HFFc6 (cell line): ENCODE measurements at places on chromosomes 7 and 10. TPM values are rescaled to one million over a fixed set of nuclear protein-coding genes. Genes with fewer than 3 reads are reported as not detected.

The ZNF853 gene
- 0.07 TPM in 1 of 3 replicates, not detected in the others for total RNA-seq

The CAV2 gene
- 171 to 229 TPM (median 219 TPM) in 3 replicates for total RNA-seq

The TFPI2 gene
- 39.7 to 89.9 TPM (median 53.1 TPM) in 3 replicates for total RNA-seq

- peaks cover 4% of the 10 kb centered on the region for H3K27me3 ChIP-seq
- DNase-seq = no peak
- no peak within 1 kb of the TSS for H3K27ac ChIP-seq
- peaks cover 4% of the 10 kb centered on the region; the same call in 1 of the 2 replicates for H3K4me1 ChIP-seq
- peak within 1 kb of the TSS; percentile 3; the same call in 1 of the 2 replicates for H3K4me3 ChIP-seq
Observed at GRCh38 chr7:95396136-95397032, at the start of gene PON3. Gene PON3, minus strand, starts transcription at chr7:95396375. Its CDS starts 25 bp downstream, at chr7:95396350.

DNA sequence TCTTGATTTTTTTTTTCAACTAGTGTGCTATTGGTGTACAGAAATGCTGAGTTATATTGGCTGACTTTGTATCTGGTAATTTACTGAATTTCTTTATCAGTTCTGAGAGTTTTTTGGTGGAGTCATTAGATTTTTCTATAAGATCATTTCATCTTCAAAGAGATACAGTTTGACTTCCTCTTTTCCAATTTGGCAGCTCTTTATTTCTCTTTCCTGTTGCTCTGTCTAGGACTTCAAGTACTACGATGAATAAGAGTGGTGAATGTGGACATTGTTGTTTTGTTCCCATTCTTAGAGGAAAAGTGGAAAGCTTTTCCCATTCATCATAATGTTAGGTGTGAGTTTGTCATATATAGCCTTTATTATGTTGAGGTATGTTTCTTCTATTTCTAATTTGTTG lies 50.2 kb downstream of the LOXL4 start:
- H3K4me1 ChIP-seq = 0 out of 2 replicates have a peak, but pooled peaks cover 11% of the 10 kb centered on the region
- no peak for DNase-seq
- H3K27me3 ChIP-seq = no peaks in the 10 kb centered on the region; the same call in 1 of the 2 replicates
- no peak overlapping the region for H3K27ac ChIP-seq

- no peak overlapping the region for H3K27ac ChIP-seq
- no peak for DNase-seq
- no peaks in the 10 kb centered on the region for H3K36me3 ChIP-seq
- H3K27me3 ChIP-seq = peaks cover 7% of the 10 kb centered on the region
Observed at GRCh38 chr10:12875100-12875499, 126.4 kb downstream of the CCDC3 start.

- H3K4me1 ChIP-seq = peaks cover 41% of the 10 kb centered on the region
- H3K36me3 ChIP-seq = peaks cover 19% of the 10 kb centered on the region
- peak; percentile 84 for DNase-seq
- H3K4me3 ChIP-seq = peak overlapping the region; percentile 53; the same call in 1 of the 2 replicates
Observed at GRCh38 chr10:99827936-99828335, 45.5 kb downstream of the ABCC2 start.

DNA sequence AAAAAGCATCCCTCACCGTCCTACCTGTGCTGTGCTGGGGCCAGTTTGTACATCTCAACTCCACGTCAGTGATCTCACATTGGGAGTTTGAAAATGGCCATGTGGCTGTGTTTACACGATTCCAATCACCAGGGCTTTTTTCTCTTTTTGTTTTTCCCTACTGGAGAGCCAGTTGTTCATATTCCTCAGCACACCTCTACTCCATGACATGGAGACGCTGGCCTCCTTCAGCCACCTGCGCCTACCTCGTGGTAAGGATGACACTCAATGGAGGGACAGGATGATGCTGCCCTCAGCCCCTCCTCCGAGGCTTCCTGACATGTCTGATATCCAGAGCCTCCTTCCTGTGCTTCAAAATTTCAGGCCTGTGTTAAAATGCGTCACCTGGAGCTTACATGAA lies 10.3 kb downstream of the CLRN3 start:
- no peak overlapping the region for H3K27ac ChIP-seq
- no peaks in the 10 kb centered on the region for H3K4me1 ChIP-seq
- no peaks in the 10 kb centered on the region; the same call in 1 of the 2 replicates for H3K27me3 ChIP-seq
- H3K36me3 ChIP-seq = no peaks in the 10 kb centered on the region
- H3K4me3 ChIP-seq = no peak overlapping the region

DNA sequence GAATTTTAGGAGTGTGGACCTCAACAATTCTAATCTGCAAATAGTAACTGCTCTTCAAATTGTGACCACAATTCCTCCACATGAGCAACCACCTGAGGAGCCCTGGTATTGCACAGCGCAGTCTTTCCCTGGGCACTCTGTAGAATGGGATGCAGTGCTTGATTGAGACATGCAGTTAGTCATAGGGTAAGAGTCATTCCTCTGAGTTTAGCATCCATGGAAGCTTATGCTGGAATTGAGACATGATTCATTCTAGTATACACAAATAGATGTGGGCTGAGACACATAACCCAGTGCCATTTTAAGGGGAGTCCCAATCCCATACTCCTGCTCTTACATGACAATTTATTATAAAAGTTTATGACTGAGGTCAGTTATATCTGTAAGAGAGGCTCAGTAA lies 582.3 kb upstream of the CNTNAP2 start:
- H3K27ac ChIP-seq = no peak overlapping the region
- no peaks in the 10 kb centered on the region for H3K4me1 ChIP-seq
- no peak for DNase-seq
- H3K4me3 ChIP-seq = no peak overlapping the region
- no peaks in the 10 kb centered on the region; the same call in 1 of the 2 replicates for H3K27me3 ChIP-seq

DNA sequence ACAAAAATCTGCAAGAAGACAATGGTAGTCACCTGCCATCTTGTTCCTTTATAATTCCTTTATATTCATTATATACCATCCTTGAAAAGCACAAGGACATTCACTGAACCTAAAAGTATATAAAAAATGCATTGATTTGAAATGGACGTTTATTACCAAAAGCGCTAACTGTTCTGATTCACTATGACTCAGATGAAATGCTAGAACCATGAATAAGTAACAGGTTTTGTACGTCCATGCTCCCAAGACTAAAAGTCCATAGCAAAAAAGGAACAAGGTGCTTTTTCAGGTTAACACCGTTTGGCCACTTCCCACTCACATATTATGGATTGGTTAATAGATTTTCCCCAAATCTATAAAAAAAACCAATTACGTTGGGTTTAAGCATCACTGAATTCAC lies 109.4 kb downstream of the PPP1R17 start:
- no peaks in the 10 kb centered on the region; the same call in 1 of the 2 replicates for H3K4me1 ChIP-seq
- no peaks in the 10 kb centered on the region for H3K36me3 ChIP-seq
- no peaks in the 10 kb centered on the region for H3K27me3 ChIP-seq
- no peak overlapping the region for H3K4me3 ChIP-seq

DNA sequence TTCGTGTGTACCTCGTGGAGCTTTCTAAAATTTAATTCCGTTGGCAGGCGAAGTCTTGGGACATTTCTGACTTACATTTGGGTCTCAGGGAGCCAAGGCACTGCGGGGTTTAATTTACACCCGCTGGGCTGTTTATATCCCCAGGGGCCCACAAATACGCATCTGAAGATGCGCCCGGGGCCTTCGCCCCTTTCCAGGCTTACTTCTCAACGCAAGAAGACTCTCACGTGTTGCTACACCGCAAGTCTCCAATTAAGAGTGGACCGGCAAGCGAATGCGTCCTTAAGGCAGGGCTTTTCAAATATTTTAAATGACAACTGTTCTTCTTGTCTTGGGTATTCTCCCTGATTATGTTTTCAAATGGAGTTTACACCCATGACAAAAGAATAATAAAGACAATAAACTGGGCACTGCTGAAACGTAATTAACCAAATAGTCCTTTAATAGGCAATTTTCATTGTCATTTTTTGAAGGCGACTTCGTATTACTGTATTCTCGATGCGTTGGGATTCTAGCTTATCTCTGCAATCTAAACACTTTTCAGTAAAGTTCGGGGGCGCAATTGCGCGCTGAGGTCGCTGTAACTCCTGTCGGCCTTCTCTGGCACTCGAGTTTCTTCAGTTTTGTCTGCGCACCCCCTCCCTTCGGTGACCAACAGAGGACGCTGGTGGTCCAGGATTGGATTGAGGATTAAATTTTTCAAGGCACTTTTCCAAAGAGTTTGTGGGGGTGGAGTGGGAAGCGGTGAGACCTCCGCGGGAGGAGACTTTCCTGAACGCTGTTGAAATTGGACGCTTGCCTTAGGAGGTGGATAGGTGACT lies 837 bp upstream of the IGFBP3 start:
- peaks cover 71% of the 10 kb centered on the region for H3K4me1 ChIP-seq
- peak; percentile 68 for DNase-seq
- H3K27ac ChIP-seq = peak overlapping the region; percentile 53
- peaks cover 9% of the 10 kb centered on the region; the same call in 1 of the 2 replicates for H3K36me3 ChIP-seq
- H3K4me3 ChIP-seq = peak overlapping the region; percentile 86

- no peaks in the 10 kb centered on the region for H3K36me3 ChIP-seq
- H3K27me3 ChIP-seq = peaks cover 26% of the 10 kb centered on the region
- no peak overlapping the region for H3K27ac ChIP-seq
- DNase-seq = no peak
- H3K4me1 ChIP-seq = peaks cover 7% of the 10 kb centered on the region; the same call in 1 of the 2 replicates
Observed at GRCh38 chr10:28403090-28403489, 100.2 kb upstream of the MPP7 start.

DNA sequence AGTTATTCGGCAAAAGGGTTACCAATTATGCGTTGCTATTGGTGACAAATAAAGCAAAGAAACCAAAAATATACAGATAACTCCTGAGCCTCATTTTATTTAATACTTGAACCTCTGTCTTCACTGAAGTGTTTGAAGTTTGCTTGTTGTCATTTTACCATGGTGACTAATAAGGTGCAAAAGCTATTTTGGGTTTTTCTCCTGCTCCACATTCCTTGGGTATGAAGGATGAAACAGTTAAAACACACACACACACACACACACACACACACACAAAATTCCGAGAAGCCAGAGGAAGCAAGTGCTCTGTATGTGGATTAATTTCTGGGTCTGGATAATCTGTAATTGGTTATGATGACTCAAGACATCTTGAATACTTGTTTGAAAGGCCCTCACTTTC lies 246.5 kb downstream of the COBL start:
- peaks cover 8% of the 10 kb centered on the region for H3K27me3 ChIP-seq
- no peaks in the 10 kb centered on the region for H3K36me3 ChIP-seq
- no peak overlapping the region for H3K27ac ChIP-seq
- no peak overlapping the region for H3K4me3 ChIP-seq
- peak; percentile 9 for DNase-seq

DNA sequence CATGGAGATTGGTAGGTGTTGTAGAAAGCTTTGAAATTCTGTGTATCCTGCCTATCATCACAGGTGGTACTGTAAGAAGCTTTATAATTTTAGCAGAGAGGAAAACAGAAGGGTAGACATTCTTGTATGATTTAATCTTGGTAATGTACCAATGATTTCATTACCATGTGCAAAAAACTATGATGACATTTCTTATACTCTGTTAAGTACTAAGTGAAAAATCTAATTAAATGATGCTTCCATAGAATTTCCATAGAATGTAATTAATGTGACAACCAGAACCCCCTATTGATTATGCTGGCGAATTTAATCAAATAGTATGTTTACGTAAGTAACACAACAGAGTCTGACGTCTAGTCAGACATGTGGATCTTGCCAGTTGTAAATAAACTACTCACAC lies 16.0 kb upstream of the RHOBTB1 start:
- no peak for DNase-seq
- no peak overlapping the region for H3K4me3 ChIP-seq
- H3K27me3 ChIP-seq = no peaks in the 10 kb centered on the region
- peaks cover 76% of the 10 kb centered on the region for H3K4me1 ChIP-seq
- H3K36me3 ChIP-seq = no peaks in the 10 kb centered on the region
- no peak overlapping the region for H3K27ac ChIP-seq
